ENCODE measurements at places on chromosomes 12 and 14.

DNA sequence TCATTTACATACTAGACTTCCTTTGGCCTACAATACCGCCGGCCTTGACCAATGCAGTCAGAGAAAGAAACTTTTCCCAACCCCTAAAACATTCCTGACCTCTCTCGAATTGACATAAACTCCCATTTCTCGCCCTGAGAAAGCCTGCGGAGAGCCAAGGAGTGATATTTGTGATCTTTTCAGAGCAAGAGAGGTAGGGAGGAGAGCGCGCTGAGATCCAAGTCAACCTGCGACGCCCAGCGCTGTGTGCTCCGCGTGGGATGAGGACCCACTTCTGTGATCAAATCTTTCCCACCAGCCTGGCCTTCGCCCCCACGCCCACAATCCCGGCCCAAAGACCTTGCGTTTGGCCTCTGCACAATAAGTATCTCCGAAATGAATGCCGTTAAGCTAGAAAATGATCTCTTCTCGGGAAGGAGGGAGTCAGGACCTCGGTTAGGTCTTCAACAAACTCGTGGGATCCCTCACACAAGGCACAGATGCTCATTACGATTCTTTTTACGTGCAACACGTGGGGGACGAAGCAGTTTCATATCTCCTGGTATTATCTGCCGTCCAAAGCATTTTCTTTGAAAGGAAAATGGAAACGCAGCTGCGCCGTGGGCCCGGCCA is 6.3 kb upstream of the NPAS3 start:
- DNase-seq: no peak

DNA sequence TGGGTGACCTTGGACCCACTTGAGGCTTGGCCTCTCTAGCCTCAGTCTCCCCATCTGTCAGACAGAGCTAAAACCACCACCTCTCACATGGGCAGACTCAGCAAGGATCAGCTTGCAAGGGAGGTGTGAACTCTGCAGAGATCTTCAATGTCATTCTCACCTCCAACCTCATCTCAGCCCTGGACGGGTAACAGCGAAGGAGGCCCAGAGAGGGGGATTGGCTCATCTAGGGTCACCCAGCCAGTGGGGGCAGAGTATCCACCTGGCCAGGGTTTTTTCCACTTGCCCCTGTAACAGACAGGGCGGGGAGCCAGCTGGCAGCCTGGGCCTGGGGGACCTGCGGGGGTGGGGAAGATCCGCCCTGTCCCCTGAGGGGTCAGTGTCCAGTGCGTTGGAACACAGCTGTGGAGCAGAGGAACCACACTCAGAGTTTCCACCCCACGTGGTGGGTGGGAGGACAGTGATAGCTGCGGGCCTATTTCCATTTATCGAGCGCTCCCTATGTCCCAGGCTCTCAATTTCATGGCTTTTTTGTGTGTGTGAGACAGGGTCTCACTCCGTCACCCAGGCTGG is 27.4 kb downstream of the DTX1 start:
- DNase-seq: no peak

DNA sequence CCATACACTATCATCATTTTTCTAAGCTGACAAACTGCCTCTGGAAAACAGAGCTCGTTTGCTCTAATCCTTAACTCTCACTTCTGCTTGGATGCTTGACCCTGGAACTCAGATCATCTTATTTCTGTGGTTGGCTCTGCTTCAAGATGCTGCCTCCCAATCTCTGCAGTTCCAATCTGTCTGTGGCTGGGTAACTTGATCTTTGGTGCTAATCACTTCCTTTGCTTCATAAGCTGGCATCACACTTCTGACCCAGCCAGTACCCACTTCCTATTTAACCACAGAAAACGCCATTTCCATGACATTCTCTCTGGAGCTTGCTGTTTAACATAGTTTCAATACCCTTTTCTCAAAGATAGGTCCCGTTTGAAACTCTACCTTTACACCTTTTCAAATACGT is 254.2 kb downstream of the ACSS3 start:
- no peak for DNase-seq

- DNase-seq: no peak
Measured at GRCh38 chr12:128753438-128753837, 70.3 kb downstream of the SLC15A4 start.

GRCh38 chr12:107734139-107734538 is 26.8 kb downstream of the PRDM4 start:
- DNase-seq: no peak

- no peak for DNase-seq
Measured at GRCh38 chr14:97718886-97719442, 921.8 kb downstream of the VRK1 start.

DNA sequence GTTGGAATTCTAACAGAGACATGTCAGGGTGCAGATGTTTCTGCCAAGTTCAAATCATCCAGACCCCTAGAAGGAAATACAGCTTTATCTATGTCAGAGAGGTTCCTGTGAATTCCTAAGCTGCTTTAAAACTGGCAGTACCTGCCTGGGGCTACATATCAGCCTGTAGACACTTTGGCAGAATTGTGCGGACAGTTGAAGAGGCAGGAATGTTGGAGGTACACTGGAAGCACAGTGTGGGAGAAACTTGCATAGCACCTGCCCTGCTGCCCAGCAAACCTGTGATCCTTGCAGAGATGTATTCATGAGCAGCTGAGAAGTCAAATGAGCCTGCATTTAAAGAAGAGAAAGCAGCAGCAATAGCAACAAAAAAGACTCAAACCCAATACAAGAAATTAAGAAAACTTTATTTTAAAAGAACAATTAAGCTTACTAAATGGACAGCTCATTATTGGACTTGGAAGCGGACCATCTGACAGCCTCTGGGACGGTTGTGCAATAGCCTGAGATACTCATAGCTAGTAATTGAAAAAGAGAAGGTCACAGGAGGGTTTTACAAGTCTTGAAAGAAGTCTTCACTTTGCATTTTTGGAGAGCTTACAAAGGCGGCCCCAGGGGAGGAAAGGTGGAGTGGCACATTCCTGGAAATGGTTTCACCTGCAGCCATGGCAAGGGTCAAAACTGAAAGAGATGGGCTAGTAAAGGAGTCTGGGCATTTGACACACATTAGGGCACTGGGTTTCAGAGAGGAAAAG is 280.9 kb upstream of the FLRT2 start:
- DNase-seq: no peak

DNA sequence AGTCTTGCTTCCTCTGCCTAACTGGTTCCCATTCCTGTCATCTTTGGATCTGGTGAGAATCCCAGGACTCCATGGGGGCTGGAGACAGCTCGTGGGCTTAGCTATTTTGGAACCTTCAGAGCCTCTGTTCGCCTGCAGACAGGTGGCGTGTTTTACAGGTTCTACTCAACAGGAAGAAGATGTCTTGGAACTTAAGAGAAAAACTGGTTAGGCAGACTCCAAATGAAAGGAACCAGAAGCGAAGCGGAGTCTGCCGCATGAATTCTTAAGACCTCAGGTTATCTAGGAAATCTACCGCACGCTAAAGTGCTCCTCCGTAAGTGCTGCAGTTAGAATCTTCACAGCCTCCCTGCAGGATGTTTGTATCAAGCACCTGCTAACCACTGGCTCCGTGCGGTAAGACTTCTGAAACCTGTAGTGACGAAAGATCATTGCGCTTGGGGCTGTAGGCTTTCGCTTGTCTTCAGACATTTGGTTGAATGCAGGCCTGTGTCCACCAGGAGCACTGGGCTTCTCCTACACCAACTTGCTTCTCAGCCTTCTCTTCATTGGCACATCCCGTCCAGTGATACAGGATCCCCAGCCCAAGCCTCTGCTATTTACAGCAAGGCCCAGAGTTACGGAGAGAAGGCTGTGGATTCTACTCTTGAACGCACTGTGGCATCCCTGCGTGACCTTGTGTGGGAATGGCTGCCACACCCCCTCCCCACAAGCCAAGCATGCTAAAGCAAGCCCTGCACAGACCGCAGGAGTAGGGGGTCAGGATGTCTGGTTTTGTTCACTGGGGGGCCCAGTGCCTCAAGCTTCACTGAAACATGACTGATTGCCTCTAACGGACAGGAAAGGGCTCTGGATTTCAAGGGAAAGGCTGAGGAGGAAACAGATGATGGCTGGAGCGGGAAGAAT is 35.0 kb downstream of the ACADS start:
- no peak for DNase-seq

DNA sequence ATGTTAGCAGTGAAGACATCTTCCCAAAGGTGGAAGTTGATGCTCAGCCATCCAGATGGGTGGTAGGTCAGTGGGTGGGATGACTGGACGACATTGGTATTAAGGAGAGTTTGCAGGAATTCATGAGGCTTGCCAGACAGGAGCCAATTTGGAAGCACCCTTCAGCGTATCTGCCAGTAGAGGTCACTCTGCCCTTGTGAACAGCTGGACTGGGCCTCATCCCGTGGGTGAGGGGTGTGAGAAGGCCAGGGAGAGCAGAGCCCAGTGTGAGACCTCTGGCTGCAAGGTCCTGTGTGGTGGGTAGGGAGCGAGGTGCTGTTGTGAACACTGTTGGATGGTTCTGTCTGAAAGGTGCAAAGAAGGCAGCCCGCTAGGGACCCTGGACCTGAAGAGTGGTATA is 37.7 kb downstream of the SLC5A8 start:
- DNase-seq: no peak

DNA sequence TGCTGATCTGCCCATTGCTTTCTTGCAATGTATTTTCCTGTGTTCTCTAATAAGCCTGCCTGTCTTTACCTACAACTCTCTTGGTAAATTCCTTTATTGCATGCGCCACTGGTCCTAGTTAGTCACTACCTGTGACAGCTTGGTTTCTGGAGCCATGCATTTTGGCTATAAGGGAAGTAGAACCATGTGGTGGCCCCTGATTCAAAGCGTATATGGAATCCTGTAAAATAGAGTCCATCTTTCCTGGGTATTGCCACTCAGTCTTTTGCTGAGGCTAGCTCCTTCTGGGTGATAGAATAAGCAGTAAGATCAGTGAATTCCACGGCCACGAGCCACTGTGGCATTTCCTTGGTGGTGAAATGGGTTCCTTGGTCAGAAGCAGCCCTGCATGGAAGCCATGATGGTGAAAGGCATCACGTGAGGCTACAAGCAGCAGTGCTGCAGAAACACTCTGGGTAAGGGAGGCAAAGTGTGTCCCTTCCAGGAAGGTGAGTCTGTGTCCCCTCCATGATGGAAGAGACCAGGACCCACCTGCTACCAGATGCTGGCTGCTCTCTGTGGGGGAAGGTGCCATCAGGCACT is 19.6 kb downstream of the TNFAIP2 start:
- DNase-seq: no peak

DNA sequence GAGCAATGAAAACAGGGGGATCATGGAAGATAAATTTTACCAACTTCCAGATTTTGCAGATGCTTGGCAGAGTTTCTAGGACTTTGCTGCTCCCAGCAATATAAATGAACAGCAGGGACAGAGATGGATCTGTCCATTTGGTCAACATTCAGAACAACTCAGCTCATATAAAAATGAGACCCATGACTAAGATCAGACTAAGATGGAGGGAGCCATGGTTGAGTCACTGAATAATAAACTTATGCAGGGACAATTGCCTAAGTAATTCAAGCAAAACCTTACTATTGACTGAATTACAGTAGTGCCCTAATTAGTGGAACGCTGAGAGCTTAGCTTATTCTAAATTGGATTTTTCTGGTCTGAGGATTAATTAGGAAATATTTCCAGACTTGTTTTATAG is 205.1 kb downstream of the SLC5A8 start:
- no peak for DNase-seq

Measured in occipital lobe (tissue), 3 donors.